Activated CD4-positive, alpha-beta memory T cell treated with anti-CD3 and anti-CD28 coated beads for 36 hours (primary cell): ENCODE measurements at places on chromosomes 3 and 15. TPM values are rescaled to one million over a fixed set of nuclear protein-coding genes. Genes with fewer than 3 reads are reported as not detected.

DNA sequence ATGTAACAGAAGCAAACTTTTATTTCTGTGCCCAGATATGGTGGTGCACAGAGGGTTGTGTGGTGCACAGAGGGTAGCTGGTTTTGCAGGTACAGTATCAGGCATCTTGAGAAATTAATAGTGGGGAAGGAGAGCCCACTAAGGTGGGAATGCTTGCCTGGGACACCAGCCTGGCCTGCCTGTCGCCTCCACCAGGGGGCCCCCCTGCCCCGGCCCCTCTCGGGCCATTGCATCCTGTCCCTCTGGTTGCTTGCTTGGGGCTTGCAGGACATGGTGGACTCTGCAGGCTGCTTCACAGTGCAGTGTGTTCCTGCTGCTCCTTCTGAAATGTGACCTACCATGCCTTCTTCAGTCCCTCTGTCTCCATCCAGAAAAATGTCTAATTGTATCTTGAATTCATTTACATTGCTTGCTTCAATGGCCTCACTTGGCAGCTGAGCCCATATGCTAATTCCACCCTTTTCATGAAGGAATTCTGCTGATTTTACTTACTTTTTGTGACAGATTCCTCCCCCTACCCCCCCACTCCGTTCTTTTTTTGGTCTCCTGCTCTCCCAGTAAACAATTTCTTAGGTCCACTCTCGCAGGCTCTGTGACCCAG, 73.6 kb downstream of the EEFSEC start:
- DNase-seq = peak; percentile 54

DNA sequence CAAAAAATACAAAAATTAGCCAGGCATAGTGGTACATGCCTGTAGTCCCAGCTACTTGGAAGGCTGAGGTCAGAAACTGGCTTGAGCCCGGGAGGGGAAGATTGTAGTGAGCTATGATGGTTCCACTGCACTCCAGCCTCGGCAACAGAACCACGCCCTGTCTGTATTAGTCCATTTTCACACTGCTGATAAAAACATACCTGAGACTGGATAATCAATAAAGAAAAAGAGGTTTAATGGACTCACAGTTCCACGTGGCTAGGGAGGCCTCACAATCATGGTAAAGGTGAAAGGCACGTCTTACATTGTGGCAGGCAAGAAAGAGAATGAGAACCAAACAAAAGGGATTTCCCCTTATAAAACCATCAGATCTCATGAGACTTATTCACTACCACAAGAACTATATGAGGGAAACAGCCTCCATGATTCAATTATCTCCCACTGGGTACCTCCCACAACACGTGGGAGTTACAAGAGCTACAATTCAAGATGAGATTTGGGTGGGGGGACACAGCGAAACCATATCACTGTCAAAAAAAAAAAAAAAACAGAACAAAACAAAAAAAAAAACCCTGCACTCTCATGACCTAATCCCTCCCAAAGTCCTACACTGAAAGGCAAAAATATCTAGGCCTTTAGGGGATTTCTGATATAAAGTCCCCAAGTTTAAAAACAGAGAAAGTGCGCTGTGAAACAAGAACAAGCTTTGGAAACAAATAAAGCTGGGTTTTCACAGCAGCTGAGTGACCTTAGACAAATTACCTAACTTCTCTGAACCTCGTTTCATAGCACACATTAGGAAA, 224.7 kb downstream of the IGSF11 start:
- peak; percentile 10 for DNase-seq

DNA sequence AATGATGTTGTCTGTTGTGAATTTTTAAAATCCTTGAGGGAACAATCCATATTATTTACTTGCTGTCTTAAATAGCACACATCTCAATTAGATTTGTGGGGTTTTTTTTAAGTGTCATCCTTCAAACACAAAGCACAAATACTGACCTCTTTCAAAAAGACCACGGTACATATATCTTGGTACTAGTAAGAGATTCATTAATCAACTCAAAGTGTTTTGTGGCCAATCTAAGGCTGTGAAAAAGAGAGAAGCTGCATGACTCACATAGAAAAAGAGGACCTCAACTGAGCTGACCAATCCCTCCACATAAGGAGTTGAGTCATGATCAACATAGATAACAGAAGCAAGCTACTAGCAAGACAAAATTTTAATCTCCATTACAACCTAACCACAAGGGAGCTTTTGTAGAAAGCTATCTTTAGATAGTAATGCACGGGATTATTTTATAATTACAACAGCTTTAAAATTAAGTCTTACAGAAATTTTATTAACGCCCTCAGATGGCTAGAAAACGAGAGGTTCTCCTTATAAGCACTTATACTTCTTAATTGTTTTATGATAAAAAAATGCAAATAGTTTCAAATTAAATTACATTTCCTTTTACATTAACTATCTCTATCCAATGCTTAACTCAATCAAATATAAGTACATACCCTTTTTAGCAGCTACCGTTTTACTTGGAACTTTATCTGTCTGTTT, 60.5 kb downstream of the TOP2B start:
- DNase-seq = no peak

Gene PPARG
- 2.7 TPM for total RNA-seq

GRCh38 chr3:53137221-53137620, 7.0 kb upstream of the RFT1 start:
- no peak for DNase-seq
